Aorta (tissue), 5 donors: ENCODE measurements at places on chromosomes 6 and 20. TPM values are rescaled to one million over a fixed set of nuclear protein-coding genes. Genes with fewer than 3 reads are reported as not detected.

The ADIG gene
- total RNA-seq: not detected

The HAO1 gene
- total RNA-seq: not detected

The SFTA2 gene
- total RNA-seq: not detected

The ASXL1 gene
- 102 TPM for total RNA-seq

DNA sequence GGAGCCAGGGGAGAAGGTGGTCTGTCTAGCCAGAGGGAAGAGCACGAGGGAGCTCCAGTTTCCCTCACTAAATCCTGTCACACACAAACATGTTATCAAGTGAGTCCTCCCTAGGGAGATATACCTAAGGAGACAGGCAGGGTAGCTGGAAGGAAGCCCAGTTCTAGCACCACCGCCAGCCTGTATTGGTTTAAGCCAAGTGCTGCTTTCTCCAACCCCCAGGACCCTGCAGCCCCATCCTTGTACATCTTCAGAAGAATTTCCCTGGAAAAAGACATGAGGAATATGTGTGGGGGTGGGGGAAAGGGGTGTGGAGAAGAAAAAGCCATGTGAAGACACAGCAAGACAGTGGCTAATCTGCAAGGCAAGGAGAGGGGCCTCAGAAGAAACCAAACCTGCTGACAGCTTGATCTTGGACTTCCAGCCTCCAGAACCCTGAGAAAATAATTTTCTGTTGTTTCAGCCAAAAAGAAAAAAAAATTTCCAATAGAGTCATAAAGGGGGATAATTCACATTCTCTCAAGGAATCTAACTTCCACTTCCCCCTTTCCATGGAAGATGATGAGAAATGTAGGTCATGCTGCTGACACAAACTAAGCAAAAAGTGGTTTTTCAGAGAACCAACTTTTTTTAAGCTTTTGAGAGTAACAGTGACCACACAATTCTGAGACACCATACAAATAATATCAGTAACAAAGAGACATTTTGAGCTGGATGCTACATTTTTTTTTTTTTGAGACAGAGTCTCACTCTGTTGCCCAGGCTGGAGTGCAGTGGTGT lies 103.2 kb upstream of the PRDM1 start:
- no peak overlapping the region for H3K27ac ChIP-seq
- no peaks in the 10 kb centered on the region for H3K36me3 ChIP-seq
- no peaks in the 10 kb centered on the region for H3K27me3 ChIP-seq
- H3K4me1 ChIP-seq: no peaks in the 10 kb centered on the region

- no peaks in the 10 kb centered on the region for H3K27me3 ChIP-seq
- no peak overlapping the region for H3K4me3 ChIP-seq
- no peaks in the 10 kb centered on the region for H3K4me1 ChIP-seq
- H3K27ac ChIP-seq: no peak overlapping the region
- no peaks in the 10 kb centered on the region for H3K36me3 ChIP-seq
Measured at GRCh38 chr6:20711518-20711917, 177.3 kb downstream of the CDKAL1 start.

- DNase-seq: no peak
- no peak overlapping the region for H3K4me3 ChIP-seq
- peaks cover 4% of the 10 kb centered on the region for H3K36me3 ChIP-seq
- no peaks in the 10 kb centered on the region for H3K4me1 ChIP-seq
Measured at GRCh38 chr6:56486681-56487080, 156.0 kb downstream of the DST start.

- no peak for DNase-seq
- no peaks in the 10 kb centered on the region for H3K36me3 ChIP-seq
- no peak overlapping the region for H3K27ac ChIP-seq
Measured at GRCh38 chr6:79719248-79719960, 88.3 kb downstream of the SH3BGRL2 start.

DNA sequence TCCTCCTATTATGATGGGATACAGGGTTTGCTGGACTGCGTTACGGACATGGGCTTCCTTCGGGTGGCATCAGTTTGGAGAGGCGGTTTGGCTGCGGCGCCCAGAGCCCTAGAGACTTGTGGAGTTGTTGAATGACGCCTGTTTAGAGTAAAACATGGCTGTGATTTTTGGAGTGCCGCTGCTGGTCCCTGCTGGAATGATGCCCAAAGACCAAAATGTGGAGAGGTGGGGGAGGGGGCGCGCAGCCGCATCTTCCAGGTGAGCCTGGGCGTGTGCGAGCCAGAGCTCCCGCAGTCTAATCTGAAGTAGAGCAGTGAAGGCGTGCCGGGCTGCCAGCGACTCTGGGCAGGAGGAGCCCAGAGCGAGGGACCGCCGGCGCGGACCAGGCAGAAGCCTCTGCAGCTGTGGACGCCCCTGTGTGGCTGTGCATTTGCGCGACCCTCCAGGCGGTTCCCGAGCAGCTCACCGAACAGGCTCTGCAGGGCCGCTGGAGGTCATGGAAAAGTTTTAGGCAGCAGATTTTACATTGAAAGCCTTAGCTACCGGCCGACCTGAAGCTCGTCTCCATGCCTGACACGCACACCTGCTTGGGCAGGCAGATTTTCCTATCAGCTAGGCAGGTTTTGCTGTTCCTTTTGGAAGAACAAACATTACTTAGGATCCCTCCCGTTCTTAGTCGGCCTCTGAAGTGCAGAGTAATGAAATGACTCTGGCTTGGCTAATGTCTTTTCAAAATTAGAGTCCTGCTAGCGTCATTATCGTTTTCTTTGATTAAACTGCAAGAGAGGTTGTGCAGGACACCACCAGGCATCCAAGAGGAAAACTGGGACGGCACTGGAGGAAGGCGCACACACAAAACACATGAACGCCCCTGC lies 298.2 kb downstream of the PHACTR1 start:
- H3K4me1 ChIP-seq: peaks cover 5% of the 10 kb centered on the region
- H3K27me3 ChIP-seq: no peaks in the 10 kb centered on the region
- peak overlapping the region; percentile 76 for H3K4me3 ChIP-seq
- no peak for DNase-seq
- peak overlapping the region; percentile 24 for H3K27ac ChIP-seq

- no peaks in the 10 kb centered on the region for H3K27me3 ChIP-seq
- no peaks in the 10 kb centered on the region for H3K36me3 ChIP-seq
- no peak overlapping the region for H3K4me3 ChIP-seq
- DNase-seq: no peak
- no peak overlapping the region for H3K27ac ChIP-seq
Measured at GRCh38 chr6:49325891-49326290, 137.2 kb downstream of the MMUT start.

DNA sequence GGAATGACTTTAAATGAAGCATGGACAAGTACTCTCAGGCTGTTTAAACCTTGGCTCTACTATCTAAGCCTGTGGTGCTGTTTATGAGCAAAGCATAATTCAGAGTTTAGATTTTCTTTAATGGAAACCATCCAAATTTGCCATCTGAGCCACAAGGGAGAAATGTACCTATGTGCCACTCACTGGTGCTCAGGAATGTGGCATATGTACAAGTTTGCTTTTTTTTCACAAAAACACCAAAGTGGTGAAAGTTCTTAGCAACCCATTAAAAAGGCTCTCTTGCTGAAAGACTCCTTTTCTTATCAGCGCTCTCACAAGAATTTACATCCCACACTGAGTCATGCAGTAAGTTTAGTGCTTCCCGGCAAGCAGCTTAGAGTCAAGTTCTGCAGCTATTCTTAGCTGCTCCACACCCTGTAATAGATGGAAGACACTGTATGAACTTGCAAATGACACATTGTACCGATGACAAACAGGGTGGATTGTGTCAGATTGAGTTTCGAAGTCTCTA lies 57.3 kb upstream of the MLIP start:
- H3K36me3 ChIP-seq: no peaks in the 10 kb centered on the region
- H3K4me3 ChIP-seq: no peak overlapping the region
- H3K27ac ChIP-seq: no peak overlapping the region
- no peaks in the 10 kb centered on the region for H3K4me1 ChIP-seq
- H3K27me3 ChIP-seq: no peaks in the 10 kb centered on the region

- no peaks in the 10 kb centered on the region for H3K4me1 ChIP-seq
- H3K27me3 ChIP-seq: no peaks in the 10 kb centered on the region
- H3K36me3 ChIP-seq: no peaks in the 10 kb centered on the region
- no peak for DNase-seq
- no peak overlapping the region for H3K27ac ChIP-seq
- H3K4me3 ChIP-seq: no peak overlapping the region
Measured at GRCh38 chr6:75142721-75143120, 63.1 kb downstream of the COL12A1 start.

GRCh38 chr6:139659196-139659595 lies 284.7 kb upstream of the CITED2 start:
- H3K36me3 ChIP-seq: no peaks in the 10 kb centered on the region
- DNase-seq: no peak
- H3K27me3 ChIP-seq: no peaks in the 10 kb centered on the region
- H3K4me3 ChIP-seq: no peak overlapping the region
- H3K4me1 ChIP-seq: no peaks in the 10 kb centered on the region

- no peaks in the 10 kb centered on the region for H3K27me3 ChIP-seq
- no peak overlapping the region for H3K27ac ChIP-seq
- H3K4me1 ChIP-seq: no peaks in the 10 kb centered on the region
- no peak for DNase-seq
Measured at GRCh38 chr6:165644586-165645266, 18.3 kb downstream of the PDE10A start.

DNA sequence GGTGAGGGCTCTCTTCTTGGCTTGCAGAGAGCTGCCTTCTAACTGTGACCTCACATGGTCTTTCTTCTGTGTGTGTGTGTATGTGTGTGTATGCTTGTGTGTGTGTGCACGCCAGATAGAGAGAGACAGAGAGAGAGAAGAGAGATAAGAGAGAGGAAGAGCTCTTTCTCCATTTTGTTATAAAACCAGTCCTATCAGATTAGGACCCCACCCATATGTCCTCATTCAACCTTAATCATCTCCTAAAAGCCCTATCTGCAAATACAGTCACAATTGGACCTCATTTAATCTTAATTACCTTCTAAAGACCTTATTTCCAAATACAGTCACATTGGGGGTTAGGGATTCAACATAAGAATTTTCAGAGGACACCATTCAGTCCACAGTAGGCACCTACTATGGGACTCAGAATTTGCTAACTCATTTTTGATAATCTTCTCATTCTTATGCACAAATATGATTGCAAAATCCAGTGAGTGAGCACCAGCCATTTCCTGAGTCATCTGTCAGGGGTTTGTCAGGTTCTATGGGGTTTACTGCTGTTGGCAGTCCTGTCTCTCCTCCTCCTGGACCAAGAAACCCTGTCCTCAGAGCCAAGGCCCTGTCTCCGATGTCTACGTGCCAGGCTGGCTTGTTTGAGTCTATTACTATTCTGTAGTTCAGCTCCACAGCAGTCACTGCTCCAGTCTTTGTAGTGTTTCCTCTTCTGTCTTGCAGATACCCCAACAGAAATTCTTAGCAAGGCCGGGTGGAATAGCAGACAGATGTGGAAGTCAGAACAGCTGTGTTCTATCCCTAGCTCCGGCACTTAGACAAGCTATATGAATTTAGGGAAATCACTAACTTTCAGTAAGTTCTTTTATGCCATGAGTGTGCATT lies 59.0 kb upstream of the FAM184A start:
- no peaks in the 10 kb centered on the region for H3K36me3 ChIP-seq
- no peak for DNase-seq
- H3K4me3 ChIP-seq: no peak overlapping the region
- no peaks in the 10 kb centered on the region for H3K27me3 ChIP-seq
- H3K27ac ChIP-seq: no peak overlapping the region

DNA sequence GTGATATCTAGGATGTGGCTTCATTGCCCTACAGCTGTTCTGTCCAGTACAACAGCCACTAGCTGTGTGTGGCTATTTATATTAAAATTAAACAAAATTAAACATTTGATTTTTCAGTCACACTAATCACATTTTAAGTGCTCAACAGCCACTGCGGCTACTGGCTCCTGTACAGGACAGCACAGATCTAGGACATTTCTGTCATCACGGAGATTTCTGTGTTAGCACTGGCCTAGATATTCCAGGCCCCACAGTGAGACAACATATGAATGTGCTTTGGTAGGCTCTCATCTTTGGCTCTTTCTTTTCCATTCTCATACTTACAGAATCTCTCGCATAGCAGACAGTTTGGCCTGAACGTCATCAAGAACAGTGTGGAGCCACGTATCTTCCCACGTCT lies 48.4 kb upstream of the ZBTB24 start:
- no peak overlapping the region for H3K27ac ChIP-seq
- H3K36me3 ChIP-seq: no peaks in the 10 kb centered on the region
- H3K27me3 ChIP-seq: no peaks in the 10 kb centered on the region
- no peak for DNase-seq

DNA sequence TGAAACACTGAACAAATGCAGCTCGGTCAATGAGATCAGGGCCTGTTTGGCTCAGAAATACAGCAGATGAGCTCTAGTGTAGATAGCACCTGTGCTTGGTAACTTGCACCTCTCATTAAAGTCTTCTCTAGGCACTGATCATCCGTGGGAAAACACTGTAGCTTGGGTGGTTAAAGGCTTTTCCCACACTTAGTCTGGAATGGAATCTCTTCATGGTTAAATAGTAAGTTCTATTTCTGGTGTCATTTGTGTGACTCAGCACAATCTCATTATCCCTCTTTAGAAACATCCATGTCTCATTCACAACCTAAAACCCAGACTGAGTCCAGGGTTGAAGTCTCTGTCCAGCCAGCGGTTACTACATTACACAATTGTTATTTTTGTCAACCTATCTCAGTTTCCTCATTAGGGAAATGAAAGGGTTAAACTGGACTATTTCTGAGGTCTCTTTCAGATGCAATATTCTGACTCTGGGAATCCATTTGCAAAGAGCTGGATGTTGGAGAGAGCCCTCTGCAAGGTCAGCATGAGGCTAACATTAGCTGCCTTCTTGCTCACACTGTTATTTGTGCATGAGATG lies 125.0 kb downstream of the ZDHHC14 start:
- H3K27ac ChIP-seq: no peak overlapping the region
- peaks cover 1% of the 10 kb centered on the region for H3K27me3 ChIP-seq
- H3K4me3 ChIP-seq: no peak overlapping the region
- no peak for DNase-seq

- H3K4me3 ChIP-seq: no peak overlapping the region
- H3K27me3 ChIP-seq: no peaks in the 10 kb centered on the region
- no peaks in the 10 kb centered on the region for H3K4me1 ChIP-seq
- no peak for DNase-seq
- H3K27ac ChIP-seq: no peak overlapping the region
- H3K36me3 ChIP-seq: no peaks in the 10 kb centered on the region
Measured at GRCh38 chr20:46694484-46694883, 5.2 kb upstream of the TP53RK start.

DNA sequence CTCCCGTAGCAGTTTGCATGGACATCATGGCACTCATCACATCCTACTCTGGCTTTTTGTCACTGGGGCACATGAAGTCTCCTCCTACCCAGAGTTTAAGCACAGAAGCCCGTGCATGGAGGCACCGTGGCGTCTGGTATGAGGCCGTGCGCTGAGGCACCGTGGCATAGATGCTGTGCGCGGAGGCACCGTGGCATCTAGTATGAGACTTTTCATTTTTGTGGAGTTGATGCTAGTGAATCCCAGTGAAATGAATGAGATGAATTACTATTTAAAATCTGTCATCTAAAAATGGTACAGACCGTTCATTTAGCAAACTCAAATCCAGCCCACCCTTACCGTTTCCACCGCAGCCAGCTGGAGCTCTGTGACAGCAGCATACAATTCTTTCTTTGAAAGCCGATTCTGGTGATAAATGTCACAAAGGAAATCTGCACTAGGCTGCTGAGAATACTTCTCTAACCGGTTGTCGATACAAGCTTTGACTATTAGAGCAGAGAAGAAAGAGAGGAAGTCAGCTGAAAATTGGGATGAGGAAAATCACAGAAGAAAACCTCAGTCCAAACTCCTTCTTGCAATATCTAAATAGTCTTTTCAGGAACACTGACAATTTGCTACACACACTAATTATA lies 11.3 kb downstream of the CYP24A1 start:
- DNase-seq: no peak
- no peaks in the 10 kb centered on the region for H3K4me1 ChIP-seq
- no peaks in the 10 kb centered on the region for H3K27me3 ChIP-seq
- H3K27ac ChIP-seq: no peak overlapping the region
- H3K4me3 ChIP-seq: no peak overlapping the region
